ENCODE measurements at places on chromosomes 11 and 22.

DNA sequence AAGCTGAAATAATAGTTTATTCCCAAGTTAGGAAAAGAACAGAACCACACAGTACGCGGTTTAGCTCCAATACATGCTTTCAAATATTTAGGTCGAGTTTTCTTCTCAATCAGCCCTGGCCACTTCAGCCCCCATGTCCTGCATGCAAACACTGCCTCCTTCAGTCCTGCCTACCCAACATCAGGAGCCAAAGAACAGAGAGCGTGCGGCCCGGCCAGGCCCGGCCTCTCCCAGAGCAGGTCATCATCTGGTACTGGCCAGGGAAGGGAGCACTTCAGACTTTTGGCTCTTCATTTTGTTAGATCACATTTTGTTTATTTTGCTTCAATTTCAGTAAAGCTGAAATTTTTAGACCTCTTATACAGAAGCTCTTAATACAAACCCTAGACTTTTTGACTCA, 6.7 kb downstream of the BRD1 start:
- DNase-seq: no peak

- no peak for DNase-seq
Observed at GRCh38 chr22:17950651-17951214, 73.6 kb downstream of the MICAL3 start.

DNA sequence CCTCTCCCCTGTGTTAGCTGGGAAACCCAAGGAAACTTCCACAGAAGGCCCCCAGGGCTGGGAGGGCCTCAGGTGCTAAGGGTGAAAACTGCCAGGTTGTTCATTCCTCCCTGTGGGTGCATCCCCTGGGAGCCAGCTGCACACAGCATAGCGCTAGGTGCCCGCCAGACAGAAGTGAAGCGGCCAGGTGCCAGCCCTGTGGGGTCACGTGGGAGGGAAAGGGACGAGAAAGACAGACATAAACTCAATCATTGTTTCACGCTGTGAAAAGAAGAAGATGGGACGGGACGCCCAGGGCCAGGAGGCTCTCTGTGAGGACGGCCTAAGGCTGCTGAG, 31.6 kb upstream of the HMOX1 start:
- DNase-seq: no peak

DNA sequence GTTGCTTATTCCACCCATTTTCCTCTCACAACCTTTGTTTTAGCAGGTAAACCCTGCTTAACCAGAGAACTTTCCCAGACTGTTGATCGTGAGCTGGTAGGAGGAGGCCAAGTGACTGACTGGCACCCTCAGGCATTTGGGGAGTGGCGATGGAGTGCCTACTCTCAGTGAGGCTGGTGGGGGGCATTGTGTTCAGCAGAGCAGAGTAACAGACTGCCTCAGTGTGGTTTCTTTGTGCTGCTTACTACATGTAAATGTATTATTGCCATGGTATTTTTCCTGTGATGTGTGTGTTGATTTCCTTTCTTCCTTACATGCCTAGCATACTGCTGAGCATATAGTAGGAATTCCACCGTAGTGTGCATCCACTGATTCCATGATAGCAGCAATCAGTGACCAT, 2.6 kb downstream of the MARK2 start:
- DNase-seq: no peak

GRCh38 chr11:126288237-126288636, 5.3 kb downstream of the TIRAP start:
- DNase-seq: no peak
